ENCODE measurements at places on chromosomes 4 and X.

DNA sequence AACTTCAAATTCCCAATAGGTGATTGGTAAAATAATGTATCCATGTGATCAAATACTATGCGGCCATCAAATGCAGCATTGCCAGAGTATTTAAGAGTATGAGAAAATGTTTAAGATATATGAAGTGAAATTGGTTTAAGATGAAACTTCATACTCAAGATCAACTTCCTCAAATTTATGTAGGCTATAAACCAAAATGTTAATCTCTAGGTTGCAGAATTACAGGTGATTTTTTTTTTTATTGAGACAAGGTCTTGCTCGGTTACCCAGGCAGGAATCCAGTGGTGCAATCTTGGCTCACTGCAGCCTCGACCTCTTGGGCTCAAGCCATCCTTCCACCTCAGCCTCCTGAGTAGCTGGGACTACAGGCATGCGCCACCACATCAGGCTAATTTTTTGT, 25.3 kb downstream of the ACSL4 start:
- no peak for DNase-seq

DNA sequence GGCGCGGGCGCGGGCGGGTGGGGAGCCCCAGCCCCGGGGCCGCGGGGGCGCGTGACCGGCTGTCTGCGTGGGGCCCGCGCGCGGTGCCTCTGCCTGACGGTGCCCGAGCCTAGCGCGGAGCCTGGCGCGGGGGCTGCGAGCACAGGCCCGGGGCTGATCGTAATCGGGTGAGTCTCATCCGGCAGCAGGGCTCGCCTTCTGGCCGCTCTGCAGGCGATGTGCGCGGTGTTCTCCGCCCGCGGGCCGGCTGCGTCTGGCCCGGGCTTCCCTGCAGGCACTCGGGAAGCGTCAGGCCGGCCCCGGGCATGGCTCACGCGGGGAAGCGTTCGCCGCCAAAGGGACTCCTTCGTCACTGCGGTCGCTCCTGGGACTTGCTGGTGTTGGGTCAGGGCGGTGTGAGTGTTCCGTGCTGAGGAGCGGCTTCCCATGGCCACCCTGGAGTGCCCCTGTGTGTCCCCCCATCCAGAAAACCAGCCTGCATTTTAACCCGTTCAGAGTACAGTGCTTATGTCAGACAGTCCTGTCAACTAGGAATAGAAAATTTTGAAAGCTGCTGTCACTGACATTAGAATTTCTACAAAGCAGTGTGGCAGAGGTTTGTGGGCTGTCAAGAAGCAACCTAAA, 40.6 kb downstream of the FAM149A start:
- DNase-seq, result no peak

DNA sequence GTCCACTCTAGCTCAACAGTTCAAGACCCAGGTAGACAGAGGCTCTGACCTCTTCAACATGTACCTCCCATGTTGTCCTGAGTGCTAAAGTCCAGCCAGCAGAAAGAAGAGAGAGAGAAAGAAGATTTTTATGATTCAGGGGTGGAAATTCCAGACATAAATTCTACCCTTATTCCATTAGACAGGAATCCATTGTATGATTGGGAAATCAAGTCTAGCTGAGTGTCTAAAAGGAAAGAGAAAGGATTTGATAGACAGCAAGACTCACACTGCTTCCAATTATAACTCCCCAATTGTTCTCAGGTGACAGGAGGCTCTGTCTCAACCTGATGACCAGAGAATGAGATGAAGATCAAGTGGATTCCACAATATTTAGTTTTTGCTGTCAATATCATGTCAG, 27.9 kb upstream of the PGM2 start:
- DNase-seq, result no peak

GRCh38 chrX:117038918-117039440, 576.2 kb upstream of the CT83 start:
- DNase-seq, result no peak

DNA sequence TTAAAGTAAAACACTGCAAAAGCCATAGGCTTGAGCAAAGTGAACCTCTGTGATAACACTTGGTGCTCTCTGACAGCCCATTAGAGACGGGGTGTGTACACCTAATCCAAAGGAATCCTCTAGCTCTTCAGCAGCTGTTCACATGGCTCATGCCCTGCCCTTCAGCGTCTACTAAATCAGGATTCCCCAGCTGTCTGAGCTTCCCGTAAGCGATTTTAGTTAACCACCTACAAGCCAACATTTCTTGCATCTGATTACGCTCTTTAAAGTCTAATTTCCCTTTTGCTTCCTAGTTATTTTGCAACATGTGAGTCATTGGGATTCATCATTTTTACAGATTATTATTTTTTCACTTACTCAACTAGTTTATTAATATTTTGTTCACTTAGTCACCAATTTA, 6.5 kb downstream of the DMD start:
- no peak for DNase-seq

- DNase-seq, result no peak
Measured at GRCh38 chr4:56653461-56654237, 27.4 kb downstream of the HOPX start.

DNA sequence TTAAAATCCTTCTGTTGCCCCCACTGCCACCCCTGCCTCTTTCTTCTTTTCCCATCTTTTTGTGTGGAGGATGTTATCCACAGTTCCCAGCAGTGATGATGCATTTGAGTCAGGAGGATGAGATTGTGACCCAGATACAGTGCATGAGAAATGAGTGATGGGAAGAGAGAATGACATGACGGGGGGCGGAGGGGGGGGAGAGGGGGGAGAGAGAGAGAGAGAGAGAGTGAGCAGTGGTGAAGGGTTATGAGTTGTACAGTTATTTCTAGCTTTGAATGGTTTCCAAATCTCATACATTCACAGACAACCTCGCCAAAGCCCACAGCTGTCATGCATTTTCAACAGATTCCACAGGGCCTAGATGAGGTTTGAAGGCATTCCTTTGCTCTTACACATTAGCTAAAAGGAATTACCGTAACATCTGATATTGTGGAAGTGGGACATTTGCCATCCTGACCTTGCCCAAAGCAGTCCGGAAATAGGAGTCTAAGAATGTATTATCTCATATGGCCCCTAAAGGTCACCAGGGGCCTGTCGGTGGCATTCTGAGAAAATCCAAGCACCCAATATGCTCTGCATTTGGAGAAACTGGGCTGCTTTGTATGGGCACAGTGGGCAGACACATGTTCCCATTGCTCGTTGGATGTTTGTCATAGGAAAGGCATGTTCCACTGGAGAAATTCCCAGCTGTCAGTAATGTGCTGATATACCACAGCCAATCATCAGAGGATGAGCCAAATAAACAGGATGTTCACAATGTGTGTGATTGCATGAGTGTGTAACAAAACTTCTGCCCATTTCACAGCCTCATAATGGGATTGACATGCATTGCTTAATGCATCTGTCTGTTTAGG, 435.8 kb downstream of the SPRY1 start:
- no peak for DNase-seq

- DNase-seq, result no peak
Measured at GRCh38 chr4:4480685-4481398, 61.0 kb downstream of the STX18 start.

DNA sequence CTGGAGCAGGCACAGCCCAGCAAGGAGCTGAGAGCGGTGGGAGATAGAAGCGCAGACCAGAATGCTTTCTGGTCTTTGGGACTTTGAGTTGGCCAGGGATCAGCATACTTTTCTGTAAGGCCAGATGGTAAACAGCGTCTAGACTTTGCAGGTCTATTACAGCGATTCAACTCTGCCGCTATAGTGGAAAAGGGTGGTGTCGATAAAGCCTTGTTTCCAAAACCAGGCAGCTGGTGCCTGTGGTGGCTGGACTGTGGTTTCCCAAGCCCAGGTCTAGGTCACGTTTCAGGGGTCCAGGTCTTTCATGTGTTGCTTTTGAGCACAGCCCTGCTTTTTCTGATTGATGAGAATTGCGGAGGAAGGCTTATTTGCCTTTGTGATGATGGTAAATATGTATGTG, 40.1 kb downstream of the HTT-AS start:
- DNase-seq, result no peak

DNA sequence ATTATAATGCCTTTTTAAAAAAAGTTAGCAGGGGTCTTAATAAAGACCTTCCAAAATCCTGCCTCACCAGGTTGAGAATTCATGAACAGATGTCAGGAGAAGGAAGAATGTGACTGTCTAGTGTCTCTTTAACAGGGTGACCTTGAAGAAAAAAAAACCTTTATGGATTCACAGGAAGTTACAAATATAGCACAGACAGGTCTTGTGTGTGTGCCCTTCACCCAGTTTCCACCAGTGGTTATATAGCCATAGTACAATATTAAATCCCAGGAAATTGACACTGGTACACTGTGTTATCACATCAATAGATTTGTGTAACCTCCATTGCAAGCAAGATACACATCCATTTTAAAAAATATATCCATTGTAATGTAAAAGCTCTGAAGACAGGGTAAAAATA, 43.7 kb downstream of the HADH start:
- no peak for DNase-seq

DNA sequence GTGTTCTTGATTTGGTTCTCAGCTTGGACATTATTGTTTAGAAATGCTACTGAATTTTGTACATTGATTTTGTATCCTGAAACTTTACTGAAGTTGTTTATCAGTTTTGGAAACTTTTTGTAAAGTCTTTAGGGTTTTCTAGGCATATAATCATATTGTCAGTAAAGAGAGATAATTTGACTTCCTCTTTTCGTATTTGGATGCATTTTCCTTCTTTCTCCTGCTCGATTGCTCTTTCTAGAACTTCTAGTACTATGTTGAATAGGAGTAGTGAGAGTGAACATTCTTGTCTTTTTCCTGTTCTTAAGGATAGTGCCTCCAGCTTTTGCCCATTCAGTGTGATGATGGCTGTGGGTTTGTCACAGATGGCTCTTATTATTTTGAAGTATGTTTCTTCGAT, 24.1 kb downstream of the TMPRSS11A start:
- no peak for DNase-seq

DNA sequence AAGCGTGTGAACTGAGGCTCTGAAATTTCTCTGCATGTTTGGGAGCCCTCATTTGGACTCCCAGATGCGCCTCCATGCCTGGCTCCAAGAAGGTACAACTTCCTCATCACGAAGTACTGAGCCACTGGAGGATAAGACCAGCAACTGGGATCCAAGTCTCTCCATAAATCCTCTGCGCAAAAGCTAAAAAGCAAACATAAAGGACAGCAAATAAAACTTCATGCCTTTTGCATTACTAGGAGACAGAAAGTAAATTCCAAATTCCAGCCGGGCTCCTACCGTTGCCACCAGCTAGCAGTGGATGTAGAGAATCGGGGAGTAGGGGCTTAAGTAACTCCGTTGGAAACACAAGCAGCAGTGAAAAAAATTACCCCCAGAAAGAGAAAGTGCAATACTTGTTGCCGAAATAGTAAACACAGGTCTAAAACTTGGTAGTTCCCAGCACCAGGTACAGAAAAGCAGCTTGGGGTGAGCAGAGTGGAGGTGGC, 477.1 kb upstream of the TENM3 start:
- DNase-seq, result no peak

- DNase-seq, result no peak
Measured at GRCh38 chr4:11424000-11424399, 4.7 kb downstream of the HS3ST1 start.

DNA sequence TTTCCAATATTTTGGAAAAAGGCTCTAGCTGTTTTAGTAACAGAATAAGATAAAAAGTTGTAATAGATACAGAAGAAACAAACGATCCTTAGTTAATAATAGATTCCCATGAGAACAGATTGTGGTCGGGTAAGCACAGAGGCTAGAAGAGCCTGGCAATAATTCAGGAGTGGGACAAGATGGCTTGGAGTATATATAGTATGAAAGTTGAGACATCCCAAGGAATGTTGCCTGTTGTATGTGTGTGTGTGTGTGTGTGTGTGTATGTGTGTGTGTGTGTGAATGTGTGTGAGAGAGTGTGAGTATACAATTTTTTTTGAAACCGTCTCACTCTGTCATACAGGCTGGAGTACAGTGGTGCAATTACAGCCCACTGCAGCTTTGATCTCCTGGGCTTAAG, 150.7 kb downstream of the PDGFC start:
- no peak for DNase-seq

DNA sequence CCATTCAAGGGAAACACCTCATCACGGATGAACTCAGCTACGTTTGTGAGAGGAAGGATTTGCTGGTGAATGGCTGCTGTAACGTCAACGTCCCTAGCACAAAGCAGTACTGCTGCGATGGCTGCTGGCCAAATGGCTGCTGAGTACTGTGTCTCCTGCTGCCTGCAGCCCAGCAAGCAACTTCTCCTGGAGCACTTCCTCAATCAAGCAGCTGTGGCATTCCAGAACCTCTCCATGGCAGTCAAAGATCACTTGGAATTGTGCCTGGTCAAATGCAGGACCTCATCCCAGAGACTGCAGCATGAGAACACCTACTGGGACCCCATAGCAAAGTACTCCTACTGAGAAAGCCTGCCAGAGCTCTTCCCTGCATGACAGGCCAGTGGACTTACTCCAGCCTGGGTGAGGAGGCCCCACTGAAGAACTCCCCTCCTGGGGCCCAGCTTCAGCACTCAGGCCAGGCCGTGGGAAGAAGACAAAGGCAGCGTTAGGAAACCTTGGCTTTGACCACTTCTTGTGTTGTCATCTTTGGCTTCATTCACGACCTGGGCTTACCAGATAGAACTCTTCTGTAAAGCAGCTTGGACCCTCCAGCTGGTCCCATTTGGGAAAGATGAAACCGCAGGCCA, 244.3 kb downstream of the RBMX2 start:
- DNase-seq, result no peak

GRCh38 chr4:10289538-10289906, 167.7 kb downstream of the ZNF518B start:
- no peak for DNase-seq

- no peak for DNase-seq
Measured at GRCh38 chr4:101230801-101231426, 116.4 kb downstream of the PPP3CA start.

GRCh38 chrX:48474127-48474526, 1.9 kb upstream of the FTSJ1 start:
- DNase-seq, result no peak

DNA sequence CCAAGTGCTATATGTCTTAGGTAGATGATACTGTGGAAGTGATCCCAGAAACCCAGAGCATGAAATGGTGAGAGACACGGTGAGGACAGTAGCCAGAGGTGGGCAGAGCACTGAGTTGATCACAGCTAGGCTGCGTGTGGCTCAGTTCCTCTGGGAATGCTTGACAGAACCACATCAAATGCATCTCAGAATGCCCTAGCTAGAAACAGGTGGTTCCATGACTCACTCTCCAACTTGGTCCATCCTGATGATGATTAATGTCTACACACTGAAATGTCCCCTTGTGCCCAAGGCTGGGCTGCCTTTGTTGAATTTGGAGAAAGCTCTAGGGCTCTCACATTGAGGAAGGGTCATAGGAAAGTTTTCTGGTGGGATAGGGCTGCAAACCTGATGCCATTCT, 113.6 kb downstream of the ZNF518B start:
- DNase-seq, result no peak

GRCh38 chr4:114780205-114780604, 181.6 kb downstream of the UGT8 start:
- DNase-seq, result no peak

GRCh38 chr4:23333556-23333945, 556.3 kb downstream of the PPARGC1A start:
- DNase-seq, result no peak

- no peak for DNase-seq
Measured at GRCh38 chr4:137394018-137394417, 138.3 kb downstream of the PCDH18 start.
